ENCODE measurements at places on chromosomes 12 and 14.

GRCh38 chr12:98612696-98613334 is 19.3 kb downstream of the SLC25A3 start:
- no peak for DNase-seq

DNA sequence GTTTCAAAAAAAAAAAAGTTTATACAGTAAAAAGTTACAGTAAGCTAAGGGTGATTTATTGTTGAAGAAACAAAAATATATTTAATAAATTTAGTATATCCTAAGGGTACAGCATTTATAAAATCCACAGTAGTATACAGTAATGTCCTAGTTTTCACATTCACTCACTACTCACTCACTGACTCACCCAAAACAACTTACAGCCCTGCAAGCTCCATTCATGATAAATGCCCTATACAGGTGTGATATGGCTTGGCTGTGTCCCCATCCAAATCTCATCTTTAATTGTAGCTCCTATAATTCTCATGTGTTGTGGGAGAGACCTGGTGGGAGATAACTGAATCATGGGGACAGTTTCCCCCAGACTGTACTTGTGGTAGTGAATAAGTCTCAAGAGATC is 61.7 kb downstream of the TC2N start:
- no peak for DNase-seq

- no peak for DNase-seq
Observed at GRCh38 chr12:75862692-75863471, 168.7 kb downstream of the PHLDA1 start.

GRCh38 chr12:25960961-25961360 is 2.5 kb downstream of the RASSF8 start:
- no peak for DNase-seq

- DNase-seq, result no peak
Observed at GRCh38 chr14:105255021-105255507, 6.7 kb downstream of the BTBD6 start.

- no peak for DNase-seq
Observed at GRCh38 chr14:70282666-70283065, 76.8 kb downstream of the COX16 start.

- DNase-seq, result no peak
Observed at GRCh38 chr12:57123813-57124212, 4.5 kb upstream of the LRP1 start.

- no peak for DNase-seq
Observed at GRCh38 chr14:35378425-35379233, 25.9 kb downstream of the NFKBIA start.

DNA sequence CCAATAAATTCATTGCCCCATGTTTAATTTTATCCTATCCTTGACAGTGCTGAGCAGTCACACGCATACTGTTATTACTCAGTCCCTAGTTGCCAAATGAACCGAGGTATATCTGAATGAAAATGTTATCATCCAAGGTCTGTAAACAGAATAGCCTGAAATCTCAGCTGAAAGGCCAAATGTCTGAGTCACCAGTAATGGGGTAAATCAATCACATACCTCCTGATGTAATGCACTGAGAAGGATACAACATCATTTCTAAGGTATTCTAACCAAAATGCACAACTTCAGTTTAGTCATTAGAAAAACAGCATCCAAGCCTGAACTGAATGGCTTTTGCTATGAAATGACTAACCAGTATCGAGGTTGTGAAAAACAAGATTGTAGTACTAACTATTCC is 228.6 kb downstream of the DPF3 start:
- DNase-seq, result no peak

- no peak for DNase-seq
Observed at GRCh38 chr14:105307052-105307727, 6.4 kb upstream of the BRF1 start.

DNA sequence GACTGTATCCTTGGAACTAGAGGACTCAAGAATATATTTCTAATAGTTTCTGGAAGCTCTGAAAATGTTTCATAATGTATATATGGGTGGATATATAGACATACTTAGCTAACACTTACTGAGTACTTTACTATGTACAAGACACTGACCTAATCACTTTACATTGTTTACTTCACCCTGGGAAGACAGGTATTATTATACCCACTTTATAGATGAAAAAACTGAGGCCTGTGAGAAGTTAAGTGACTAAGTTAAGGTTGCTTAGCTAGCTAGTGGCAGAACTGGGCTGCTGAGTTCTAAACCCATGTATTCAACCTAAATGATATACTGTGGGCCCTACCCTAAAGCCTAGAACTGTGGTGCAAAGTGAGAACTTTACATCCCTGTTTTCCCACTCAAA is 79.1 kb upstream of the SSTR1 start:
- DNase-seq, result no peak

GRCh38 chr12:643475-644302 is 19.6 kb downstream of the NINJ2 start:
- DNase-seq, result no peak

DNA sequence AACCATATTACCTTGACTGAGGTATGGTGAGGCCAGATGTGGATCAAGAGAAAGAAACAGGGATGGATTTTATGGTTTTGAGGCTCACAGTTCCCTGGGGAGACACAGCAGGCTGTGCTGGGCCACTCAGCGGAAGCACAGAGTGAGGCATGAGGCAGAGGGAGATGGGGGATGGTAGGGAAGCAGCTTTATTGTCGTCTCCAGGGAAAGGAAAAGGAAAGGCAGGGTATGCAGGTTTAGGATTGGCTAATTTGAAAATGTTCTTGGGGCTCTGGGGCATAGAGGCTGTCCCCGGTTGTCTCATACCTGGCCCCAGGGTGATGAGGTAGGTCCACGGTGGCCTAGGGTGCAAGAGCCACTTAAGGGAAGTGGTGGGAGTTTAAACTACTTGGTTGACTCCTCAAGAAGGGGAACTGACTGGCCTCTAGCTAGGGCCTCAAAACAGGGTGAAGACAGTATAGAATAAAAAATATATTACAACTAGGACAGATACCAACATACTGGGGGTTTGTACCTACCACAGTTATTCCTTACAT is 322.8 kb downstream of the RGS6 start:
- no peak for DNase-seq

DNA sequence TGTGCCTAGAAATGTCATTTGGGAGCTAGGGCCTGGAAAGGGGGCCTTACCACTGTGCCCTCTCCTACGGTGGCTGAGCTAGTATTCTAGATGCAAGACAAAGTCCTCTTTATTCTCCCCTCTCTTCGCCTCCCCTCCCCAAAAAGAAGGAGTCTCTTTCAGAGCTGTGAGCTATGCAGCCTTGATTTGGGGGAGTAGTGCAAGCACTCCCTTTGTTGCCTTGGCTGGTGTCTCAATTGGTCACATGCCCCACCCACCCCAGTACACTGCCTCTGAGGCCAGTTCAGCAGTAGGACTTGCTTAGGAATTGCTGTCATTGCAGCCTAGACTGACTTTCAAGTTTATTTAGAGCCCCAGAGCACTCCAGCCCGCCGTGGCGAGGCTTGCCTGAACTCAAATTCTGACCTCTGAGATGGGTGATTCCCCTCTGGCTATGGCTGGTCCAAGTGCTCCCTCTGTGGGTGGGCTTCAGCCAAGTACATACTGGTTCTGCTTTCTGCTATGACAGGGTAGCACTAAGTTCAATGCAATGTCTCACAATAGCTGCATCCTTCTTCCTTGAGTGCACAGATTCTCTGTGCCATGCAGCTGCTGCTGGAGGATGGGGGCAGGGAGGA is 37.0 kb upstream of the FBXO33 start:
- no peak for DNase-seq

- DNase-seq, result no peak
Observed at GRCh38 chr14:23434488-23435222, 805 bp downstream of the MYH7 start.

DNA sequence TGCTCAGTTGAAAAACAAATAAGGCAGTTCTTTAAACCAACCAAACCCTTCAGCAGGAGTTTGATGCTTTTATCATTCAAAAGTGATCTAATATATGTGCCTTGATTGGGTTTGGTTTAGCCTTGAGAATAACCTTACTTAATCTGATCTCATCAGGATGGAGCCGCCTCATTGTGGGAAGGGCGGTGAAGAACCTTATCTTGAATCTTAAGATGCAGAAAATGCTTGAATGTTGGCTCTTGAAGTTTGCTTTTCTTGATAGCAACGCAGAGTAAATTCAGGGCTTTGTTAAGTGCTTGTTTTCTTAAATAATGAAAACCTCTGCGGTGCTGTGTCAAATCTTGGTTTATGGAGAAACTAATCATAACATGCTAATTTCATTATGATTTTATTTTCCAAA is 138.2 kb downstream of the MON2 start:
- DNase-seq, result no peak

DNA sequence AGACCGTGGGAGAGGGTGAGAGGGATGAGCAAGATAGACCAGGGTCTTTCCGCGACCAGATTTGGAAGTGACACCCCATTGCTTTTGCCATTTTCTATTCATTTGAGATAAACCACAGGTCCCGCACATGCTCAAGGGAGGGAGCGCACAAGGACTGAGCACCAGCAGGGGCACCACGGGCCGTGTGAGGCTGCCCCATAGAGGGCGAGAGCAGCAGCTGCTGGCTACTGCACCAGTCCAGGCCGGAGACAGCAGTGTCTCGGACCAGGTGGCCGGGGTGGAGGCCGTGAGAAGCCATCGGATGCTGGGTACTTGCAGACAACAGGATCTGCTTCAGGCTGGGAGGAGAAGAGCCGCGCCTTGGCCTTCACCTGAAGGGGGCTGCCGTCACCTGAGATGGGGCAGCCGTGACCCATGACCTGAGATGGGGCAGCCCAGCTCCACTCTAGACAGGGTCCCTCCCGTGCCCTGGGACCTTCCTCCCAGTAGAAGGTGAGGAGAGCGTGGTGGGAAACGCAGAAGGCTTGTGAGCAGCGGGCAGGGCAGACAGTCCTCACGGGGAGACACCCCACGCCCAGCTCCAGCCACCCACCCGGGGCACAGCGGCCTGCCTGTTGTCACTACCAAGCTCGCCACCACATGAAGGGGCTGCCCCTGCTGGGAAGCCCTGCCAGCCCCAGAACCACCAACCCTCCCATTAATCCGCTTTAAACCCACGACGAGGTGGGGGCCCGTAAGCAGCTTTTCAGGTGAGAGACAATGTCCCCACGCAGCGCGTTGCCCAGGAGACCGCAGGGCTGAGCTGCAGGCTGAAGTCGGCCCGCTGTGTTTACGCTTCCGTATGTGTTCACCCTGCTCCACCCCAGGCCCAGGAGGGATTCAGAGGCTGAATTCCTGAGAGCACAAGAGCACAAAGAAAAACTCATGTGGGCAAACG is 61.7 kb upstream of the FBRSL1 start:
- no peak for DNase-seq

DNA sequence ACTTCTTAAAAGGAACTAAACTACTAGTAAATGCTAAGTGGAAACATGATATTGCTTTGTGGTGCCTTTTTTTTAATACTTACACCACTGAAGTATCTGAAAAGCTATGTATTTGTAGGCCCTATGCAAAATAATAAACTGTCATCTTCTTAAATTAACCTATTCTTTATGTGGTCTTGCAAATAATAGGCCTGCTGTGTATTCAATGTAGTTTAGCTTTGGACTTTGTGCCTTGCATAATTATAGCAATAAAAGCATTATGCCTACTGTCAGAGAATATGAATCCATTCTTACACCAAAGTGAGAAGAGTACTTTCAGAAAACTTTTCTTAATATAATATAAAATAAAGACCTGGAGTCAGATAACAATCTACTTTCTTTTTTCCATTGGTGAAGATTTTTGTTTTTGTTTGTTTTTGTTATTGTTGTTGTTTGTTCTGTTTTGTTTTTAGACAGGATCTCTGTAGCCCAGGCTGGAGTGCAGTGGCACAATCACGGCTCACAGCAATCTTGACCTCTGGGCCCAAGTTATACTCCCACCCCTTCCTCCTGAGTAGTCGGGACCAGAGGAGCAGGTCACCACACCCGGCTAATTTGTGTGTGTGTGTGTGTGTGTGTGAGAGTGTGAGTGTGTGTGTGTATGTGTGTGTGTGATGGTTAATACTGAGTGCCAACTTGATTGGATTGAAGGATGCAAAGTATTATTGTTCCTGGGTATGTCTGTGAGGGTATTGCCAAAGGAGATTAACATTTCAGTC is 213.8 kb downstream of the SLC6A15 start:
- no peak for DNase-seq

- DNase-seq, result no peak
Observed at GRCh38 chr14:71703477-71703876, 228.8 kb upstream of the RGS6 start.

GRCh38 chr12:1706632-1706980 is 15.7 kb downstream of the ADIPOR2 start:
- no peak for DNase-seq

DNA sequence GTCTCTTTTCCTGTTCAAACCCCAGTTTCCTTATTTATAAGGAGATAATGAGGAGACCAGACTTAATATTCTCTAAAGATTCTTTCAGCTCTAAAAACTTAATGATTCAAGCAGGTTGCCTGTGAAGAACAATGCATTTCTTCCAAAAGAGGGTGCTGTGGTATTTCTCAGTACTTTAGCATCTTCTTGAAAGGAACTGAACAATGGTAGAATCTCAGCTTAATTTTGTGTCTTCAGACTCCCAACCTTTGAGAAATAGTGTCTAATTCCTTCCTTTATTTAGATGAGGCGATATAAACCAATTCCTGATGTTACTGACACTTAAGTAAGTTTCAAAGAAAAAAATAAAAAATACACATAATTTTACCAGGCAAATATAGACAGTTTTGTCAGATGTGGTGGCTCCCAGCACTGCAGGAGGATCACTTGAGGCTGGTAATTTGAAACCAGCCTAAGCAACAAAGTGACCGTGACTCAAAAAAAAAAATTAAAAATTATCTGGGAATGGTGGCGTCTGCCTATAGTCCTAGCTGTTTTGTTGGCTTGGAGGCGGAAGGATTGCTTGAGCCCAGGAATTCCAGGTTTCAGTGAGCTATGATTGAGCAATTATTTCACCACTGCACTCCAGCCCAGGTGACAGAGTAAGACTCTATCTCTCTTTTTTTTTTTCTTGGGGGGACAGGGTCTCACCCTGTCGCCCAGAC is 76.9 kb upstream of the PSMA6 start:
- DNase-seq, result no peak

- no peak for DNase-seq
Observed at GRCh38 chr14:35607380-35607779, 73.4 kb downstream of the INSM2 start.

DNA sequence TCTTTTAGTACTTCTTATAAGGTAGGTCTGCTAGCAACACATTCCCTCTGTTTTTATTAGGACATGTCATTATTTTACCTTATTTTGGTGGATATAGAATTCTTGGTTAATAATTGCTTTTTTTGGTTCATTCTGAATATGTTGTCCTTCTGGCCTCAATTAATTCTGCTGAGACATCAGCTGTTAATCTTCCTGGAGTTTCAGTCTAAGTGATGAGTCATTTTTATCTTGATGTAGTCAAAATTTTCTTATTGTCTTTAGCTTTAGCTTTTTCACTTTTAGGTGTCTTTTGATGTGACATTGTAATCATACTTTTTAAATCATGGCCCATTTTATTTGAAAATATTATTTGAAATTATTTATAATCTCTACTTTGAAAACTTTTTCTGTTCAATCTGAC is 104.9 kb upstream of the PMCH start:
- no peak for DNase-seq

DNA sequence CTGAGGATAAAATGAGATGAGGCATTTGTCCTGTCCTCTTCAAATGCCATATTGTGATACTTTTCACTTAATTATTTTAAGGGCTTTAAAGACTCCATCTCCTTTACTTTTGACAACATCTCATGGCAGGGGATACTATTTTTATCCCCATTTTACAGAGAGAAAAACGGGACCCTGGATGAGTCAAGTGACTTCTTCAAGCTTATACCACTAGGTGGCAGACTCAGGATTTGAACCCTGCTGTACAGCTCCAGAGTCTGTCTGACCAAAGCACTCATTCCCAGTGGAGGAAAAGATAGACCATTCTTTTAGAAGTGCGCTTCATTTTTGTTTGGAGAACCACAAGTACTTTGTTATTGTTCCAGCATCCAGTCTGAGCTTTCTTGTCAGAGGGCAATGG is 1.7 kb upstream of the SMOC1 start:
- DNase-seq, result no peak

Data from effector CD8-positive, alpha-beta T cell (primary cell).